ENCODE measurements at places on chromosomes 4 and X.

- DNase-seq: no peak
Observed at GRCh38 chr4:68074397-68074796, 55.3 kb downstream of the TMPRSS11F start.

DNA sequence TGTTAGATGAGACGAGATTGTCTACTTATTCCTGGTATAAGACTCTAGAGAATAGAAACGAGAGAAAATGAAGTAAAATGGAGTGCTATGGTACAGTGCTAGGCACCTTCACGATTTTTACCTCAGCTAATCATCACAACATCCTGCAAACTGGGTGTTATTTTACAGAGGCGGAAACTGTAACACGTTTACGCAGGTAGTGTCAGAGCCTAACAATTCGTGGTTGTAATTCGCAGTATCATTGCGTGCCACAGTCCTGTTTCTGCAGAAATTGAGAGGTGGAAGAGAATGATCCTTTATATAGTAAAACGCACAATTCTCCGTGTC lies 383 bp upstream of the TBC1D19 start:
- no peak for DNase-seq

GRCh38 chr4:534576-535151 lies 35.7 kb downstream of the PIGG start:
- no peak for DNase-seq

GRCh38 chr4:158581161-158581560 lies 59.5 kb downstream of the RXFP1 start:
- no peak for DNase-seq

GRCh38 chr4:114423582-114423981 lies 175.0 kb upstream of the UGT8 start:
- no peak for DNase-seq

GRCh38 chrX:48713847-48714246 lies 17.3 kb downstream of the SUV39H1 start:
- no peak for DNase-seq

- no peak for DNase-seq
Observed at GRCh38 chr4:1598206-1599025, 85.7 kb downstream of the FAM53A start.

- DNase-seq: no peak
Observed at GRCh38 chr4:115090483-115091075, 22.8 kb downstream of the NDST4 start.

DNA sequence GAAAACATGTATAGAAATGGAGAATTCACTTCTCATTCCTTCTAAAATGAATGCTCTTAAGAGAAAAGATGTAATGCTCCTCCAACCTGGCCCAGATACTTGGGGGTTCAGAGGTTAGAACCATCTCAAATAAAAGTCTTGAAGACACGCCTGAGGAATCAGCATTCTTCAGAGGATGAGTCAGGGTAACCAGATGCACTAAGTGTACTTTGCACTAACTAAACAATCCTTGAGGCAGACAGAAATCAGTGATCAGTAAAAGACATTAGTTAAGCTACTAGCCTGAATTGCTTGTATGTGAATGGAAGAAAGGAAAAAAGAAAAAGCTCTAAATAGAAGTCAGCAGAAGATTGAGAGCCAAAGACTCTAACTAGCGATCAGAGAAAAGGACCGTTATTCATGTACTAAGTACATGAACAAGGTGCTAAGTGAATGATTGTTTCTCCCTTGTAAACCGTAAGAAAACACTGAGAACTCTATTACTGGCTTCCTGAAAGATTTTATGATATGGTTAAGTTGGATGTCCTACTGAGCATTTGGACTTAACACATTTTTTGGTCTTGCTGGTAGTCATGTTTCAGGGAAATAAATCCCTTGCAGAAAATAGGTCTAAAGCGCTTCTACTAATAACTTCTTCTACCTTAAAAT lies 738.3 kb downstream of the STPG2 start:
- DNase-seq: no peak

GRCh38 chr4:169744601-169745000 lies 13.1 kb downstream of the HPF1 start:
- no peak for DNase-seq

DNA sequence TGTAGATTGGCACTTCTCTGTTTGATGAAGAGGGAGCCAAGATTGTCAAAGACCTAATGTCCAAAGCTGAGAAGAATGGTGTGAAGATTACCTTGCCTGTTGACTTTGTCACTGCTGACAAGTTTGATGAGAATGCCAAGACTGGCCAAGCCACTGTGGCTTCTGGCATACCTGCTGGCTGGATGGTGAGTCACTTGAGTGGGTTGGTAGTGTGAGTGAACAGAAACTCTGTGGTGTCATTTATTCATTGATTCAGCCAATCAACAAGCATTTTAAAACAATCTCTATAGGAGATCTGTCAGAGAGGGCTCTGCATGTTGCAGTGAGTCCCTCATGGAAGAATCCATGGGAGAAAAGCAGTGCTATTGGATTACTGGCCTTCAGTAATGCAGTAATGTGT lies 16.3 kb downstream of the TAF9B start:
- DNase-seq: no peak

GRCh38 chr4:82898322-82899243 lies 2.0 kb upstream of the THAP9 start:
- no peak for DNase-seq

- no peak for DNase-seq
Observed at GRCh38 chr4:156193800-156194199, 240.1 kb upstream of the CTSO start.

DNA sequence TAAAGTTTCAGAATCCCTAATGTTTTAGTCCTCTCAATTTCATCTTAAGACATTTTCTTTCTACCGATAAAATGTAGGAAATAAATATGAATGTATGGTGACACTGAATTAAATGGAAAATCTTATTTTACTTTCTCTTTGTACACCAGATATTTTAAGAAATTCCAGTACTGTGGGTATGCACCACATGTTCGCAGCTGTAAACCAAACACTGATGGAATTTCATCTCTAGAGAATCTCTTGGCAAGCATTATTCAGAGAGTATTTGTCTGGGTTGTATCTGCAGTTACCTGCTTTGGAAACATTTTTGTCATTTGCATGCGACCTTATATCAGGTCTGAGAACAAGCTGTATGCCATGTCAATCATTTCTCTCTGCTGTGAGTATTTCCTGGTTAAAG lies 26.9 kb downstream of the C4orf46 start:
- no peak for DNase-seq

GRCh38 chr4:170093973-170094535 lies 4.3 kb upstream of the AADAT start:
- no peak for DNase-seq

GRCh38 chr4:8710416-8710815 lies 117.9 kb downstream of the CPZ start:
- DNase-seq: no peak

GRCh38 chr4:42101446-42101975 lies 50.9 kb downstream of the BEND4 start:
- DNase-seq: no peak

GRCh38 chr4:7788694-7789425 lies 150.8 kb downstream of the AFAP1 start:
- DNase-seq: no peak

All from hypothalamus (tissue), 51 donors.